ENCODE measurements at places on chromosomes 16 and 17.

DNA sequence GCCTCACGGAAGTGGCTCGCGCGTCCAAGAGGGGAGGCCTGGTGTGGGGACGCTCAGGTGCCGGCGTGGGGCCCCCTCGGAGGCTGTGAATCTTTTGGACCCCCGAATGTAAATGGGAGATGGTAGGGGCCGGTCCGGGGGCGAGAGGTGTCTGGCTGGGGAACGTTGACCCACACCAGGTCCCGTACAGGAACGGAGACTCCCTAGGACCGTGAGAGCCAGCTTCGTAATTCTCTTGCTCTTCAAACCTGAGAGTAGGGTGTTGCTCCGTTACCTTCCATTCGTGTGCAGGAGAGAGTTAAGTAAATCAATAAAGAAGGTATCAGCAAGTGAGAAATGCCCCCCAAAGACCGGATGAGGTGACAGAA, 481 bp downstream of the LYRM1 start:
- no peak for DNase-seq

- DNase-seq = no peak
Observed at GRCh38 chr16:72166151-72166550, 5.8 kb downstream of the PMFBP1 start.

DNA sequence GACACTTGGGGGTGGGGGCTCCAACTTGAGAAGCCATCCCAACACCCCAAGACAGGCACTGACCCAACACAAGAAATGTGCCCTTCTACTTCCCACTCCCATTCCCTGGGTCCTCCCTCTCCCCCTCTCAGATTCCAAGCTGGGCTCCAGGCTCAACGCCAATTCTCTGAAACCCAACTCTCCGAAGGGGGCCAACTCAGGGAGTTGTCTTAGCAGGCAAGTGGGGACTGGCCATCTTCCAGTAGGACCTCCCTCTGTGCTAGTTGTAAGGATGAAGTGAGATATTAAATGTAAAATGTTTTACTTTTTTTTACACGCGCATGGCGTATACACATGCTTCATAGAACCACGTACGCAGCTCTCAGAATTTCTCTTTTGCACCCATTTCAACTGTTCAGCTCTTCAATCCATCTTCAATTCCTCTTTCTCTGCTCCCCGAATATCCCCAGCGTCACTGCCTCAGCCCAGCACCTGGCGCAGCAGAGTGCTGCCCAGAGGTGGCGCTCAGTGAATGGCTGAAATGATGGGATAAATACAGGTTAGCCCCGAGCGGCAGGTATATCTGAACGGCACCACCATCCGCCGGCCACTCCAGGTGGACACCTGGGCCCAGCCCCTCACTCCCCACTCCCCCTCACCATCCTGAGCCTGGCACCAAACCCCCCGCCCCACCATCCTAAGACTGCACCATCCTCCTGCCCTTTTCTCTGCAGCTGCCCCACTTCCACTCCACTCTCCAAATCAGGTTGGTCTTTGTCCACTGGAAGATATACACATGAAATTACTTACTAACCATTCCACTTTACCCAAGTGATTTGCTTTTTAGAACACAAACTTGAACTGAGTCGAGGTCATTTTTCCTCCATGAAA, 43.9 kb upstream of the TNRC6C start:
- no peak for DNase-seq

GRCh38 chr16:87681981-87682570, 79.8 kb downstream of the JPH3 start:
- no peak for DNase-seq

DNA sequence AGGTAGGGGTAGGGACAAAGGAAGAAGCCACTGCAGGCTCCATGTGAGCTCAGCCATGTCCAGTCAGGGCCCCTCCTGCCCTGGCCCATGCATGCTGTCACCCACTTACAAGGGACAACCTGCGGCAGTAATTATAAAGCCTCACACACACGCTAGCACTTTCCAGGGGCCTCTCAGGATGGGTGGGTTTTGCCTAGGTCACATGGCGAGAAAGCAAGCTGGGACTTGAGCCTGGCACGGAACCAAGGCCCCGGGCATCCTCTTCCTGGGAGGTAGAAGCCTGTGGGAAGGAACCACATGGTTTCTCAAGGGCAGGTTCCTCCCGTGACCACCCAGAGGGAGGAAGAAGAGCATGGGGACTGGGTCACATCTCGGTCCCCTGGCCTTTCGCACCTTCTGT, 7.0 kb downstream of the ZNF319 start:
- DNase-seq = no peak

- no peak for DNase-seq
Observed at GRCh38 chr17:77645072-77646045, 313.1 kb upstream of the TNRC6C start.

GRCh38 chr17:61412860-61413660, 13.4 kb downstream of the TBX2 start:
- no peak for DNase-seq

- no peak for DNase-seq
Observed at GRCh38 chr17:57104461-57105175, 19.6 kb downstream of the AKAP1 start.

GRCh38 chr17:74271281-74271680, 2.8 kb upstream of the DNAI2 start:
- DNase-seq = no peak

DNA sequence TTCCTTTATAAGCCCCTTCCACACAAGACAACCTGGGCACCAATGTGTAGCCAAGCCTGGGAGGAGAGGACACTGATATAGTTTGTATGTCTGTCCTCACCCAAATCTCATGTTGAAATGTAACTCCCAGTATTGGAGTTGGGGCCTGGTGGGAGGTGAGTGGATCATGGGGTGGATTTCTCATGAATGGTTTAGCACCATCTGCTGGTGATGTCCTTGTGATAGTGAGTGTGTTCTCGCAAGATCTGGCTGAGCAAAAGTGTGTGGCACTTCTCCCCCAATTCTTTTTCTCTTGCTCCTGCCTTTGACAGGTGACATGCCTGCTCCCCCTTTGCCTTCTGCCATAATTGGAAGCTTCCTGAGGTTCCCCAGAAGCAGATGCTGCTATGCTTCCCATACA, 135.8 kb downstream of the USP31 start:
- DNase-seq = no peak

GRCh38 chr16:30490210-30490609, 17.7 kb downstream of the ITGAL start:
- DNase-seq = no peak

DNA sequence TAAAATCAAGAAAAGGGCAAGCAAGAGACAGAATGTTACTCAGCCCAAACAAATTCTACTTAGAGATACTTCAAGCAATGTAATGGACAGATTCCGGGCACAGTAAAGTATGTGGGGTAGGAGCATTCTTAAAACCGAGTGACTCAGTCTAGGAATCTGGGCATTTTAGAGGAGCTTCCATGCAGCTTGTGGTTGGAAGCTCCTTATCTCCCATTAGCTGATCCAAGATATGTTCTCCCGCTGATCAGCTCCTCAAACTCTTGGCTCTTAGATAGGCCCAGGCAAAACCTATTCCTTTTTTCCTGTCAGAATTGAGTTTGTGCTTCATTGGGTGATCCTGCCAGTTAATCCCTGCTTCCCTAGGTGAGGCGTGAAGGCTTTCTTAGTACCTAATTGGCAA, 303.3 kb downstream of the CEP112 start:
- DNase-seq = no peak

DNA sequence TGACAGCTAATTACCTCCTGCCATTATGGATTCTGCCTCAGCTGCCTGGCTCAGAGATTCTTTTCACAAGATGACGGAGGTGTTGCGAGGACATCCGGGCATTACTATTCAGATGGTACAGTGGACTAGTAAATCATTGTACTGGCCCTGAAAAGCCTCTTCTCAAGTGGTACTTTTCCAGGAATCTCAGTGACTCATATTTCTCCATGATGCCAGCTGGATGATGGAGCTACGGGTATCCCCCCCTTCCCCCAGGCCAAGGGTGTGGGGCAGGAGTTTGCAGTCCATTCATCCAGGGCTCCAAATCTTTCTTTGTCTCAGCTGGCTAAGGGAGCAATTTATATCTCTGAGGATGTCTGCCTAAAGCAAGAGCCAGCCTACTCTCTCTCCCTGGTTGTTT, 107.7 kb upstream of the GPR139 start:
- no peak for DNase-seq

GRCh38 chr17:40791787-40792436, 7.8 kb downstream of the KRT28 start:
- no peak for DNase-seq

- DNase-seq = no peak
Observed at GRCh38 chr16:20747030-20747816, 5.6 kb upstream of the THUMPD1 start.

DNA sequence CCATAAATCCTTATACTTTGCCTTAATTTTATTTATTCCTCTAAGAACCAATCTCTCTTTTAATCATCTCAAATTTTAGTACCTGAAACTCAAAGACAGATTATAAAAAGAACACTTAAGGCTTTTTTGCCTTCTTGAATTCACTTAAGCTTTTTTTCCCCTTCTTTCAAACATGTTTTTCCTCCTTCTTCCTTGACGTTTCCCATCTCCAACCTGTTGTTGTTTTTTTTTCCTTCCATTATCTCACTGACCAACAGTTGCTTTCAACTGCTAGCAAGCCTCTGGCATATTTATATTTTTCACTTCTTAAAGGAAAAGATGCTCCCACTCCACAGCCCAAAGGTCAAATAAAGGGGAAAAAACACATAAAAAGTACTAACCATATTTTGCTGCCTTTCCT, 32.2 kb downstream of the SPOP start:
- DNase-seq = no peak

- DNase-seq = no peak
Observed at GRCh38 chr17:304461-304860, 48.1 kb downstream of the RPH3AL start.

DNA sequence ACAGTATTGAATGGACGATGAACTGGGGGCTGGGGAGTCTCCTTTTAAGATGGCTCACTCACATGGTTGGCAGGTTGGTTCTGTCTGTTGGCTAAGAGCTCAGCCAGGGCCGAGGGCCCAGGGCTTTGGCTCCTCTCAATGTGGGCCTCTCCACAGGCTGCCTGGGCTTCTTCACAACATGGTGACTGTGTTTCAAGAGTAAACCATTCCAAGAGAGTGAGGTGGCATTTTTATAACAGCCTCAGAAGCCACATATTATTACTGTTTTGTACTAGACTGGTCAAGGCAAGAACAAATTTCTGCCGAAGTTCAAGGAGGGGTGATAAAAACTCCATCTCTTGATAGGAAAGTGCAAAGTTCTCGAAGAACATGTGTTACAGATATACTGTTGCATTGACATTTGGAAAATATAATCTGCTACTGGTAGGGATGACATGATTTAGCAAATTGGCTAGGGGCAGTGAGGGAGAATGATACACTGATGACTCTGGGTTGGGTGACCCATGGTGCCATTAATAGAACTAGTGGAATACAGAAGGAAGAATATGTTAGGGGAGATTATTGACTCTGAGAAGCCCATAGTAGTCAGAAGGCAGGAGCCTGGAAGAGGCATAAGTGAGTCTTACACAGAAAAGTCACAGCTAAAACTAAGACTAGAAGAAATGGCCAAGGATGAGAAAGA, 13.7 kb downstream of the KRABD2 start:
- no peak for DNase-seq

GRCh38 chr17:2025622-2026309, 632 bp upstream of the RTN4RL1 start:
- DNase-seq = no peak

DNA sequence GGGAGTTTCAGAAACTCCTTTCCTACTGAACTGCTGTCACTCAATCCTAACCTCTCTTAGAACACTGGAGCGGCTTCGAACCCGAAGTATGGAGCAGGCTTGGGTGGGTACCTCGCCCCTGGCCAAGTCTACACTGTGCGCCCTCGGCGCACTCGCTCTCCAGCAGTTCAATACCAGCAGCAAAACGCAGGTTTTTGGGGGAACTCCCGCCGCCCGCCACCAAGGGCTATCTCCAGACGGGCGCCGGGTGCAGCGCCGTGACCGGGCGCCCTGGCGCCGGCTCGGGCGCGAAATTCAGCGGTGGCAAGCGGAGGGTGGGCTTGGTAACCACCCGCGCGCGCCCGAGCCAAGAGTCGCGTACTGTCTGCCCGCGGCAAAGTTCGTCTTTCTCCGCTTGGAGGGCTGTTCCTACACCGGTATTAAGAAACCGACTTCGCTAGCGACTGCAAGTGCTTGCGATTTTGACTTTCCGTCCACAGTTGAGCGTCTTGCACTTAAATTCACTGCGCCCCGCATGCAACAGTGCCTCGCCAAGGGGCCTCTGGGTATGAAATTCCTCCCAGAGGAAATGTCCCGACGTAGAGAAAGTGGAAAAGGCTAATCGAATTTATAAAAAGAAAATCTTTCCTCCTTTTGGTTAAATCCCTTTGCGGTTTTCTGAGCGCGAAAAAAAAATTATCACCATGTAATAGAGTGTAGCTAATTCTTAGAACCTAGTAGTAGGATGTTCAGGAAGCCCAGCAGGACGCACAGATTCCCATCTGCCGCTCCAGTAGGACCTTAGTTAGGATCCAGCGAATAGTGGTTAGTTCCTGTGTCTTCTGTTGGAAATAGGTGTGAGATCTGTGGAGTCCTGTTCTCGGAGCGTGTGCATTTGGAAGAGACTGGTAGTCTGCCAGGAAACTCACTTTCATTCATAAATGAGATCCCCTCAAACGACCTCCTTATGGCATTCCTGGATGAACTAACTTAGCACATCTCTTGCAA, 5.0 kb upstream of the SALL1 start:
- no peak for DNase-seq

DNA sequence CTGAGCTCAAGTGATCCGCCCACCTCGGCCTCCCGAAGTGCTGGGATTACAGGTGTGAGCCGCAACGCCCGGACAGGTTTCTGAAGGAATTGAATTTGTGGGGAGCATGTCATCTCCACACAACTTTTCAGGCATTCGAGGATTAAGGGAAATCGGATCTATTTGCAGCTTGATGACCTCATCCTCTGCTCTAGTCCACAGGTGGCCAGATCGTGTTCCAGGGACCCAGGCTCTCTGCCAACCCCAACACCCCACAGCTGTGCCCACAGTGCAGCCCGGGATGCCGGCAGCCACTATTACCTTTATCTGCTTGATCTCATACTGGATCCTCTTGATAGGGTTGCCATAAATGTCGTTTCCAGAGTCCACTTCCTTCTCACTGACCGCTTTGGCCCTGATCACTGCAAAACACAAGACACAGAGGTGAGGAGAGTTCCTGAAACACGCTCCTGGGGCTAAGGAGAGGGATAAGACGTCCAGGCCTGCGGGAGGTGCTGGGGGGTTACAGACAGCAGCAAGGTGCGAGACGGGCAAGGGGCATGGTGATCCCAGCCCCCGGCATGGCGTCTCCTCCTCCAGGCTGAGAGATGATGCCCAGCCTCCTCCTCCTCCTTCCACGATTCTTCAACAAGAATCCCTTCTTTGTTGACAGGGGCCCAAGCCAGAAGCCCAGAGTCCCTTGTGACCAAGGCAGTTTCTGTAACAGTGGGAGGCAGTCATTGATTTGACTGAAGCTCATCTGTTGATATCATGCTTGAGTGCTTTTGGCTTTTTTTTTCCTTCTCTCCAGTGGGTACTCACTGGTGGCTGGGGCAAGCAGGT, 29.3 kb downstream of the CEP295NL start:
- DNase-seq = no peak

GRCh38 chr17:419073-419735, 66.6 kb upstream of the RPH3AL start:
- DNase-seq = no peak

Measured in GM18507 (cell line).